AG09319 (cell line): ENCODE measurements at places on chromosomes 11 and 22.

- no peak for DNase-seq
Observed at GRCh38 chr11:95035316-95035715, 10.3 kb downstream of the KDM4E start.

DNA sequence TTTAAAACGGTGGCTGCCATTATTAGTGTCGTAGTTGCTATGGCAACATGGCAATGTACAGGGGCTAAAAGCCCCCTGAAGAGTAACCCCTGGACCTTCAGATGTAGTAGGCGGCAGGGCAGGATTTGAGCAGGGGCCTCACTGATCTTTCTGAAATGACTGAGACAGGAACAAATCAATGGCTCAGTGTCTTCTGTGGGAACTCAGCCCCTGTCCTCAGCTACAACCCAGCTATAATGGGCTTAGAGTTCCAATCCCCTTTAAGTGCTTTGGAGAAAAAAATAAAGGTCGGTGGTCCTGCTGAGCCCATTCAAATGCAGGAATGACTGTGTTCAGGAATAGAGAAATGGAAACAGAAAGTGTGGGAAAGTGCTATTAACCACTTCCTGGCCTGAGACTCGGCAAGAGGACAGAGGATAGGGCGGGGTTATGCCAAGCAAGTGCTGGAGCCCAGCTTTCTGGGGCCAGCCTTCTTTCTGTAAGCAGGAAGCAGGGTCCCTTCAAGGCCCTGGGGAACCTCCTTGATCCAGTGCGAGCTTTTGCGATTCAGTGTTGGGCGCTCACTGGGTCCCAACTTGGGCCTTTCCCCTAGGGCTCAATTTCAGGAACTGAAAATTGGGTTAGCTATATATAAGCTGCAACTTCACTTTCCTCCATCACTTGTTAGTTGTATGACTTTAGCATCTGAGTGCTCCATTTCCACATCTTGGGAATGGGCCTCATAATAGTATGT, 6.1 kb upstream of the CD82 start:
- DNase-seq: no peak

DNA sequence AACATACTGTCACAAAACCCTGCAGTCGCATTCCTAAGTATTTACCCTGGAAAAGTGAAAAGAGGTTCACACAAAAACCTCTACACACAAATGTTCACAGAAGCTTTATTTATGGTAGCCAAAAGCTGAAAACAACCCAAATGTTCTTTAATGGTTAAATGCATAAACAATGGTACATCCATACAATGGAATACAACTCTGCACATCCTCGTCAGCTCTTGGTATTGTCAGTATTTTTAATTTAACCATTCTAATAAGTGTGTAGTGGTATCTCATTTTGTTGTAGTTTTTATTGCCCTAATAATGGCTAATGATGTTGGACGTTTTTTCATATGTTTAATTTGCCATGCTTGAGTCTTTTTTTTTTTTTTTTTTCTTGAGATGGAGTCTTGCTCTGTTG, 99.4 kb downstream of the ATXN10 start:
- no peak for DNase-seq

DNA sequence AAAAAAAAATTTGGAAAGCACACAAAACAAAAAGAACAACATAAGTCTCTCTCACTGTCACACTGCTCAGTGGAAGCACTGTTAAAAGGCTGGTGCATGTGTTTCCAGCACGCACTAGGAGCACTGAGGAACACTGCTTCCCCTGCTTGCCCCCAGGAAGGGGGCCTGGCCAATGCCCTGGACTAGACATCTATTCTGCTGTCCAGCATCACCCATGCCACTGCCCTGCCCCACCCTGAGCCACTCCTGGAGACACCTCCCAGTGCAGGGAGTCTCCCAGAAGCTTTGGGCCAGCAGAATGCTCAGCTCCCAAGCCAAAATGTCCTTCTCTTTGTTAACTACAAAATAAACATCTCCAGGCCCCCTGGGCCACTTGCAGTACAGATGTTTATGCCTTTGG, 49.7 kb upstream of the EMID1 start:
- no peak for DNase-seq

- no peak for DNase-seq
Observed at GRCh38 chr11:121909596-121909995, 206.4 kb downstream of the BLID start.

DNA sequence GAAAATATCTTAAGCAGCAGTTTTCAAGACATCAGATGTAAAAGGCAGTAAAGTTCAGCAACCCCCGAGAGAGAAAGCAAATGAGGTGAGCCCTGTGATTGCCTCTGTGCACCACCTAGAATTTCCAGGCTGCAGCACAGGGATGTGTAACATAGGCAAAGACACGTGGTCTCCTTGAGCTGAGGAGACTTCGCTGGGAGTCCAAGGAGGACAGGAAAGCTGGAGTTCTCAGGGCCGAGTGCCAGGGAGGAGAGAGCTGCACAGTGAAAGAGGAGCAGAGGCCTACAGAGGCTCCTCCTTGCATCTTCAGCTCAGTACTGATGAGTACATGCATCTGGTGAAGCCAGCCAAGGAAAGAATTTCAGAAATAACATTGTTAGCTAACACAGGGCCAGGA, 17.6 kb upstream of the TOLLIP start:
- no peak for DNase-seq

DNA sequence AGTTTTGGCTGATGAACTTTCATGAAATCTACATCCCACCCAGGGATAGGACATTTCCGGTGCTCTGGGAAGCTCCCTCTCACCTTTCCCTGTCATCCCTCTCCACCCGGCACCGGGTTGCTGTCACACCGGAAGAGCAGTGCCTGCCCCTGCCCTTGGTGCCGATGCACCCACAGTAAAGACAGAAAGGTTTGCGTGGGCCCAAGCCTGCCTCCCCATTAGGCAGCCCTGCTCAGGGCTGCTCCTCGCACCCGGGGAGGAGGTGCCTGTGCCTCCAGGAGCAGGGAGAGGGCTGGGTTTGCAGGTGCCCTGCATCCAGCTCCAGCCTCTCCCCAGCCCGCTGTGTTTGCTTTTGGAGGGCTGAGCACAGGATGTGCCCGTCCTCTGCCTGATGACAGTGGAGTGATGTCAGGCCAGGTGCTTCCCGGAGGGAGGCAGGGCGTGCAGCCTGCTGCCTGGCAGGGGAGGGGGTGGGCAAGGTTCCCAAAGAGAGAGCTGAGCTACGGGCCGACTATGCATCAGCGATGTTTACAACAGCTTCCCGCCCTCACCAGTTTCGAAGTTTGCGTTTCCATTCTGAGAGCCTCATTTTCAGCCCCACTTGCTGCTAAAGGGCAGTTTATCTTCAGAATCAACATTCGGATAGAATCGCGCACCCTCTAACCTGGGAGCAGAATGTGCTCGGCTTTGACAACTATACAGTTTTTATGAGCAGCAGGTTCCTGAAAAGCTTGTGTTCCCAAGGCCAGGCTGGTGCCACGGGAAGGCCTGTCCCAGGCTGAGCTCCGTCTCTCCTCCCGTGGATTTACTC, 83.2 kb upstream of the CLDN5 start:
- no peak for DNase-seq
